ENCODE measurements at places on chromosomes 4 and X.

GRCh38 chr4:109156356-109156755 lies 146.1 kb downstream of the COL25A1 start:
- DNase-seq, result no peak

- no peak for DNase-seq
These were observed 339.4 kb upstream of the ZCCHC13 start for GRCh38 chrX:73964579-73964978.

GRCh38 chr4:38957893-38958292 lies 74.3 kb downstream of the TMEM156 start:
- no peak for DNase-seq

- DNase-seq, result no peak
These were observed 46.2 kb downstream of the FAM9B start for GRCh38 chrX:8987672-8988250.

DNA sequence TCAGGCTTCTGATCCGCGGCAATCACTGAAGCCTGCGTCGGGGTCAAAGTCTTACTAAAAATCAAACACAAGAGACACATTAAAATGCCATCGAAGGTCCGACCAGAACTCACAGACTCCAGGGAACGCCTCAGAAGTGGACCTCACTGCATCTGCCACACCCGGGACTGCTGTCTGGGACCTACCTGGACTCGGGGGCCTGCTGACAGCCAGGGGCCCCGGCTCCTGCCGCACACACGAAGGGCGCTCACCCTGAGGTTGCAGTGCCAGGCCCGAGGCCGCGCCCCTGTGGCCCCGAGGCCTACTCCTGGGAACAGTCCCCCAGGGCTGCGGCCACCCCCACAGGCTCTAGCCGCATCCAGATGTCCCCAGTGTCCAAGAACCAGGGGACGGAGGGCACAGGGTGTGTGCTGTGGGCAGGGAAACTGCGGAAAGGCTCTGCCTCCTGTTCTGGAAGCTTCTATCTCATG lies 7.4 kb downstream of the CTBP1 start:
- no peak for DNase-seq

- no peak for DNase-seq
These were observed 7.6 kb upstream of the SRPK3 start for GRCh38 chrX:153773218-153773611.

- DNase-seq, result no peak
These were observed 23.6 kb downstream of the SH3BP2 start for GRCh38 chr4:2816401-2816954.

GRCh38 chrX:40146262-40147125 lies 48.7 kb upstream of the BCOR start:
- DNase-seq, result no peak

GRCh38 chr4:142141224-142141623 lies 504.8 kb downstream of the IL15 start:
- DNase-seq, result no peak

- no peak for DNase-seq
These were observed 26.4 kb upstream of the PGM2 start for GRCh38 chr4:37799941-37800554.

DNA sequence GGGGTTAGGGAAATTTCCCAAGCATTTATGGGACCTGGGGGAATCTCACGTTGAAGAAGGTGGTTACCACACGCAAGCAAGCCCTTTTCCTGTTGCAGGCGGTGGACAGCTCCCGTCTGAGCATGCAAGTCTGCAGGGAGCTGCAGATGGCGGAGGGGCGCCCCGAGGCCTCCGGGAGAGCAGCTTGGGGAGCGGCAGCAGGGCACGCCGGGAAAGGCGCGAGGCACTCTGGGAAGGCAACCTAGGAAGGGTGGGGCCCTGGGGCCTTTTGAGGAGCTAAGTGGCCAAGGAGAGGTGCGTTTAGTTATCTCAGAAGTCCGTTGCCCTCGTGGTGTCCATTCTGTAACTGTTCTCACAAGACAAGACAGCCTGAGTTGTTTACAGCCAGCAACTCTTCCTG lies 57.0 kb upstream of the SLC25A4 start:
- no peak for DNase-seq

DNA sequence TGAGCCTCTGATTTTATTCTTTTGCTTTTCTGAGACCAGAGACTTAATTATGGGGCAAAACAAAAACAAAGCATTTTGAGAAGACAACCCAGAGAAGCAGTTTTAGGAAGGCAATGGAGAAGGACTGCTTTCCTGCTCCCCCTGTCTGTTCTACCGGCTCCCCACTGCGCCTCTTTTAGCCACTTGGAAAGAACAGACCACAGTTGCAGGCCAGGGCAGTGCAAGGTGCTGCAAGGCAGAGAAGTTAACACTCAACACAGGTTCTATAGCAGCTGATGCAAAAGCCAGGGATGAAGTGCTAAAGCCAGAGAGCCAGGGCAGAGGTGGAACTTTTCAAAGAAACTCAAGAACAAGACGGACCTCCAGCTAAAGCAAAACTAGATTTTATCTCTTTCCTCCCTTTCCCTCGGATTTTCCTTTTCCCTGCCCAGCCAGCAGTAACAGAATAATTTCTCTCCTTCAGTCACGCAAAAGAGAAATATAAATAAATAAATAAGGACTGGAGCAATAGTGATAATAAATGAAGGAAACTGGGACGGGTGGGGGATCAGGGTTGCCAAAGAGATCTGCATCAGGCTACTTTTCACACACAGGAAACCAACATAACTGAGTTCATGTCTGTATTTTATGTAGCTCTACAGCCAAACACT lies 10.4 kb downstream of the SH3RF1 start:
- DNase-seq, result no peak

- no peak for DNase-seq
These were observed 84.0 kb upstream of the GRPR start for GRCh38 chrX:16039363-16039762.

- no peak for DNase-seq
These were observed 63.7 kb upstream of the MTNR1A start for GRCh38 chr4:186619088-186619487.

DNA sequence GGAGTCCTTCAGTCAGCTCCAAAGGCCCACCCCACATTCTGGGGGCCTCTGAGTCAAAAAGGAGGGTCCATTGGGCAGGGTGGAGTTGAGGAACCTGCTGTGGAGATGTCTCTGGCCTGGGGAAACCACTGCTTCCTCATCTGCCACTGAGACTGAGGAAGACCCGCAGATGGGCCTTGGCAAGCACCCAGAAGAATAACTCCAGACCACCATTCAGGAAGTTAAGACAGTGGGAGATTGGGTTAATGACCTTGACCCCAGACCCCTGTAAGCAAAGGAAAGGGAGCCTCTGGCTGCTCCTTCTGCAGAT lies 8.1 kb upstream of the HSD17B10 start:
- DNase-seq, result no peak

DNA sequence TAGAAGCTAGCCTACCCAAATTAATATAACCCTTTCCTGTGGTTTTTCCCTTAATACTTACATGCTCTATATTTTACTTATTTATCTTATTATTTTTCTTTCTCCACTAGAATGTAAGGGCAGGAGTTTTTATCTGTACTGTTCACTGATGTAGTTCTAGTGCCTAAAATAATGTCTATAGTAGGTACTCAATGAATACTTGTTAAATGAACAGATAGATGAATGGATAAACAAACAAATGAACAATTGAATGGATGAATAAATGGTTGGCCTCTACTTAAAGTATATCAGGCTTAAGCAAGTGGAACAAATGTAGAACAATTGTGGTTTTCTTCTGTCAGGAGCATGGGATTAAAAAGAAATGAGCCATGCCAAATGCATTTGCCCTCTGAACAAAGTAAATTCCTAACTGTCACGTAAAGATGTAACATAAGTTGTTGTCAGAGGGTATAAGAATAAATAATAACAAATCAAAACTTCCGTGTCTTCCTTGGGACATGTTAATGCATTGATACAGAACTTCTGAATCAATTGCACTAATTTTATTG lies 54.1 kb downstream of the SYTL5 start:
- no peak for DNase-seq

DNA sequence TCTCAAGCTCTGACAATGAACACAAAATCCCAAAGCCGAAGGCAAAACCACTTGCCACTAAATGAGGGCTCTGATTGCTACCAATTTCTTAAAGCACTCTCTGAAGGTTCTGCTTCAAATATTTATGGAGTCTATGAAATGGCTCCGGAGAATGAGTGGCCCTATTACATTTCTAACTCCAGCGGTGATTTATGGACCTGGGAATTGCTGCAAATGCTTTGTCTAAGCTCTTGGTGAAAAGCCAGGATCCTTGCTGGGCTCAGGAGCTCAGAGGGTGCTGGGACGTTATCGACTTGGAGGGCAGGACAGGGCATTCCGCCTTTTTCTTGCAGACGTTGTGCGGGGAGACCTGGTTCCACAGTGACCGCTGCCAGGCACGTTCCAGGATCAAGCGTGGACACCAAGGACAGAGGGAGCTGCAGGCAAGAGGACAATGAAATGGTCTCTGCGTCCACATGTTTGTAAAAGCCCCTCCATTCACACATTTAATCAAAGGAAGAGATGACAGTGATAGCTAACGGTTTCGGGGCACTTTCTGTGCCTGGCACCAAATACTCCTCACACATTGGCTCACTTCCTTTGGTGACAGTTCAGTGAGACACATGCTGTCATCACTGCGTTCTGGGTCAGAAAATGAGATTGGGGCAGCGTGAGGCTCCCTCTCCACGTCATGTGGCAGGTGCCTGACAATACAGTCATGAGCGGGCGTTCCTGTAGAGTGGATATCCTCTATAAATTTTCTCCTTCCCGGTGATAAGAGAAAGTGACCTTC lies 58.8 kb downstream of the C4orf50 start:
- no peak for DNase-seq

Data from HFF-Myc (cell line).